ENCODE measurements at places on chromosomes 2 and 18. TPM values are rescaled to one million over a fixed set of nuclear protein-coding genes. Genes with fewer than 3 reads are reported as not detected.

DNA sequence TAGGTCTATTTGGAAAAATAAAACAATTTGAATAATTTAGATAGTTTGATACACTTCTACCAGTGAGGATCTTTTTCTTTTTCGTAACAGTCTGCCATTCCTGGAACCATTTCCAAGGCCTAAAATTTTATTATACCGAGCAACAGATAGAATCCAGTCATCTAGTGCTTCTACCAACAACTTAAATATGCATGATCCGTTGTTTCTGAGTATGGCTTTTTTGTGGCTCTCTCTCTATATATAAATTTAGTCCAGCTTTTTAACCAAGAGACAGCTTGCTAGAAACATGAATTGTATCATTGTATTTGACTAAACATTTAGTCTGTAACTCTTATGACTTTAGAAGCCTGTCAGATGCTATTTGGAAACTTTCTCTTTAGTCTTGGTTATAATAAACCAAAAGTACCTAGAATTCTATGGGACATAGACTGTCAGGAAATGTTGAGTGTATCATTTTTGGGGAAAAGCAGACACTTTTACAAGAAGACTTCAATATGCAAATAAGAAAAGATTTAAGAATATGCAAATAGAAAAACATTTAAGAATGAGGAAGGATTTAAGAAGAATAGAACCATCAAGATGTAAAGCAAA is 161.4 kb downstream of the ZEB2 start:
- no peak for DNase-seq

GRCh38 chr2:227942021-227942420 is 70.6 kb downstream of the DAW1 start:
- DNase-seq = no peak

DNA sequence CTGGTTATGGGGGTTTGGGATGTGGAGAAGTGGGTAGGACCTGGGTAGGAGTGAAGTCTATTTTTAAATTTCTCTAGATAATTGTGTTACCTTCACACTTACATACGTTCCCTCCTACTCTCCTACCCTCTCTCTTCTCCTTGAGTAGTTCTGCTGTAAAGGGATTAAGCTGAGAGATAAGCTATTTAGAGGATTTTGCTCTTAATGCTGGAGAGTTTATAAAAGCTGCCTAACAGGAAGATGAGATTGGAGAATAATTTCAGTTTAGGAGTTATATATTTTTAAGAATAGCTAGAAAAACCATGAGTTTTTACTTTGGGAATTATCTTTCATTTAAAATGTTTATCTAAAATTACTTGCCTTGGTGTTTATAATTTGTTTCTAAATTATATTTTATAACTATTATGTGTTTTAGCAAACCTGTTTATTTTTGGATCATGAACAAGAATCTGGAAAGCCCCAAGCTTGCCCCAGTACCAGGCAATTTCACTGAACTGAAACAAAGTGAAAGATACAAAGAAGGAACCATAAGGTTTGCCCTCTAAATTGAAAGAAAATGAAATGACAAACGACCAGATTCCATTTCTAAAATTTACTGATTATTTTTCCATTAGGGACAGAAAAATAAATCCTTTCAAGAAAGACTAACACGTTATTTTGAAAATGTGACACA is 101.5 kb downstream of the ZNF532 start:
- no peak for DNase-seq

- DNase-seq = no peak
These were observed 161.4 kb upstream of the KLHL14 start for GRCh38 chr18:32934201-32934600.

Gene L3MBTL4
- 7.8 TPM for total RNA-seq

DNA sequence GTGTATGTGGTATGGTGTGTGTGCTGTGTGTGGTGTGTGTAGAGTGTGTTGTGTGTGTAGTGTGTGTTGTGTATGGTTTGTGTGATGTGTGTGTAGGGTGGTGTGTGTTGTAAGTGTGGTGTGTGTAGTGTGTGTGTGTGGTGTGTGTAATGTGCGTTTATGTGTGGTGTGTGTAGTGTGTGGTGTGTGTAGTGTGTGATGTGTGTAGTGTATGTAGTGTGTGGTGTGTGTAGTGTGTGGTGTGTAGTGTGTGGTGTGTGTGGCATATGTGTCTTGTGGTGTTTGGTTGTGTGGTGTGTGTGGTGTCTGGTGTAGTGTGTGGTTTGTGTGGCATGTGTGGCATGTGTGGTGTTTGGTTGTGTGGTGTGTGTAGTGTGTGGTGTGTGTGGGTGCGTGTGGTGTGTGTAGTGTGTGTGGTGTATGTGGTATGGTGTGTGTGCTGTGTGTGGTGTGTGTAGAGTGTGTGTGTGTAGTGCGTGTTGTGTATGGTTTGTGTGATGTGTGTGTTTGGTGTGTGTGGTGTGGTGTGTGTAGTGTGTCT is 4.0 kb upstream of the RTP5 start:
- no peak for DNase-seq

DNA sequence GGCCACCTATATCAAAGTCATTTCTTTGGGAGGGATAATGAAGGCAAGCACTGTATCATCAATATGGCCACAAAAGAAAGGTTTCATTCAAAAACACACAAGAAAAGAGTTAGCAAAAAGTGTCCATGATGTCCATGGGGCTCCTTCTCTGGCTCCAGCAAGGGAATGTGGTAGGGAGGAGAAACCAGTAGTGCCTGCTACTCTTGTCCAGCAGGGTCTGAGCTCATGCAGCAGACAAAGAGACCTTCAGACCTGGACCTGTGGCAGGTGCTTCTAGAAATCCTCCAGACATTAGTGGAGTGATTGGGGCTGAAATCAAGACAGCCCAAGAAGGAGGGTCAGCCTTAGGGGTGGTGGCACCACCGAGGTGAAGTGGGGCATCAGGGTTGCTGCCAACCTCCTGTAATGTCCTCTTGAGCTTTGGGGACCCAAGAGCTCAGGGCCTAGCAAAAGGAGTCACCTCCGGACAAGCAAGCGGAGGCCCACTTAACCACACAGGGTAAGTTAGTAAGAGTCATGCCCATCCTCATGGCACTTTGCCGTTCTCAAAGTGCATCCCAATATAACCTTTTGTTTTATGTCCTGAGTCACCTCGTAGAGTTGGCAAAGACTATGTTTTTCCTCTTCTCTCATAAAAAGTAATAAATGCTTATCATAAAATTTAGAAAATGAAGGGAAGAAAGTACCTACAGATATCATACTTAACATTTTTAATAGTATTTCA is 112.6 kb upstream of the YPEL5 start:
- no peak for DNase-seq

- no peak for DNase-seq
These were observed 2.5 kb downstream of the UXS1 start for GRCh38 chr2:106191511-106192016.

GRCh38 chr2:230701308-230701707 is 11.3 kb upstream of the CAB39 start:
- no peak for DNase-seq

Gene SSB
- total RNA-seq = 109 TPM

- no peak for DNase-seq
These were observed 106.4 kb downstream of the MBD2 start for GRCh38 chr18:54117853-54118773.

DNA sequence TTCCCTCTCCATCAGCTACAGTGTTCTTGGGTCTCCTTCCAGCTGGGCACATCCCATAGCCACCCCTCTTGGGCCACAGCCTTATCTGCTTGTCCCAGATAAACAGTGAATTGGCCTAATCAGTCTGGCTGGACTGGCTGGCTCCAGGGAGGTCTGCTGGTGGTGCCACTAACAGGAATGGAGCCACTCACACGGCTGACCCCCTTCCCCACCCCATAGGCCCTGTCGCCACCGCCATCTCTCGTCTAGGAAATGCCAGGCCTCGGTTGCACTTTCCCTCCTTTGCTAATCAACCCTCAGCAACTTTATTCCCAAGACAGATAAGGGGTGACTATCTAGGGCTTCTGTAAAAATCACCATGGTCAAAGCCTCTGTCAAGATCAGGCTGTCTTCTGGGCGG is 23.0 kb upstream of the TNP1 start:
- no peak for DNase-seq

DNA sequence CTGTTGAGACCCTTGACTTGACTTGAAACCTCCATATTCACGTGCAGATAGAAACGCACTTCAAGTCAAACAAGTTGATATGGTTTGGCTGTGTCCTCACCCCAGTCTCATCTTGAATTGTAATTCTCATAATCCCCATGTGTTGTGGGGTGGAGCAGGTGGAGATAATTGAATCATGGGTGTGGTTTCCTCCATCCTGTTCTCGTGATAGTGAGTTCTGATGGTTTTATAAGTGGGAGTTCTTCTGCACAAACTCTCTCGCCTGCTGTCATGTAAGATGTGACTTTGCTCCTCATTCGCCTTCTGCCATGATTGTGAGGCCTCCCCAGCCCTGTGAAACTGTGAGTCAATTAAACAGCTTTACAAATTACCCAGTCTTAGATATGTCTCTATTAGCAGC is 21.4 kb downstream of the SLC3A1 start:
- DNase-seq = no peak

- DNase-seq = no peak
These were observed 647 bp downstream of the CCDC121 start for GRCh38 chr2:27627963-27628766.

DNA sequence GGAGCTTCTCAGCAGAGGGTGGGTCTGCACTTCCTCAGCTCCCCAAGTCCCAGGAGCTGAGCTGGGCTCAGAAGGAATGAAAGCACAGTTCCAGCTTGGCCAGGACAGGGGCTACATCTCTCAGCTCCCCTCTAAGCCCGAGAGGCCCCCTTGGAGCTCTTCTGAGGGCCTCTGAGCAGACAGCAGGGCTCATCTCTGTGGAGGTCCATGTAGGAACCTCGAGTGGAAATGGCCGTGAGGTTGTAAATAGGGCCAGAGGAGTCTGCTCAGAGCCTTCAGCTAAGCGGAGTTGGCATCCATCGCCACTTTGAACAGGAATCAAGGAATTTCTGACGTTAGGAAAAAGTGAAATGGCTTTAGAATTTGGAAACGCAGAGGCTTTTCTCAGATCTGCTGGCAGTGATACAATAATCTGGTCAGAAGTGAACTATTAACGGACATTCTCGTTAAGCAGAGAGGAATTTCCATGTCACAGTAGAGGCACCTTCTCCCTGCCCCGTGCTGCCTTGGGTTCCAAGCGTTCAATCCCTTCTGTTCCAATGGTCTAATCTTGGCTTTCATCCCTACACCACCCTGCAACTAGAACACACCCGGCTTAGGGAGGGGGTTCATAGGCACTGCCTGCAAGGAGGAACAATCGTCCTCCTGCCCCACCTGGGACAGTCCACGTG is 213.9 kb downstream of the NDUFA10 start:
- DNase-seq = no peak

DNA sequence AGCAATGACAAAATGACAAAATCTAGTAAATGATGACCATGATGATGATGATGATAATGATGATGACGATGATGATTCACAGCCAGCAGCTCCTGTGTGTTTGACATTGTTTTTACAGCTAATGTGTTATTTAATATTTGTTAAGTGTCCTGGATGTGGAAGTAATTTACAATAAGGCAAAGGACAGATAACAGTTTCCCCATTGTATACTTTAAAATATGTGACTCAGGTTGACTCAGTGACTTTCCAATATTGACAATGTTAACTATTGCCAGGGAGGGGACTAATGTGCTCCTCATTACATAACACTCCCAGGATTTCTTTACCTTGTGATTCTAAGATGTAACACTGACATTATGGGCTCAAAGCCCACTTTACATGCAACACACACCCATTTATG is 602.2 kb downstream of the FBXO15 start:
- DNase-seq = no peak

DNA sequence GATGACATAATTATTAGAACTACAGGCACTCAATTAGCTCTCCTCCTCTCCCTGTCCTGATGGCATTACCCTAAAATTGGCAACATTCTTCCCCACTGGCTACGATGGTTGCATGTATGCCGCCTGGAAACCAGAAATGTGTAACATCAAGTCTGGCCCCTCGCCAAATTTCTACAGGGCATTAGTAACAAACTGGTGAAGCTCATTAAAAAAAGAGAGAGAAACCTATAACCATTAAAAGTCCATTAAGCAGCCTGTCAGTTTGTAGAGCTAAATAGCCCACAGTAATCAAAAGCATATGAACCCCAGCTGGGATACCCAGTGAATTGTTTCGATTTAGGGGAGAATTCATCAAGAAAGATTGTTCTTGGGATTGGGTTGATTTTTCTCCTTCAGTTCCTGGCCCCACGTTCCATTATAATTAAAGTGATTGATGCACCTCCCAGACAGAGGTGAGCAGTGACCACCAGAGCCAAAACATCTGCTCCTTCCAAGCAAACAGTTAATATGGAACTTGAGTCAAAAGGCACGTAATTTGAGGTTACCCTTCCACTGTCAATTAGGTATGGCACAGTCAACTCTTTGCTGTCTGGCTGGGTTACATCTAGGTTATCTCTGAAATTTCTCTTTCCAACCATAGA is 208.6 kb downstream of the C1D start:
- DNase-seq = no peak

DNA sequence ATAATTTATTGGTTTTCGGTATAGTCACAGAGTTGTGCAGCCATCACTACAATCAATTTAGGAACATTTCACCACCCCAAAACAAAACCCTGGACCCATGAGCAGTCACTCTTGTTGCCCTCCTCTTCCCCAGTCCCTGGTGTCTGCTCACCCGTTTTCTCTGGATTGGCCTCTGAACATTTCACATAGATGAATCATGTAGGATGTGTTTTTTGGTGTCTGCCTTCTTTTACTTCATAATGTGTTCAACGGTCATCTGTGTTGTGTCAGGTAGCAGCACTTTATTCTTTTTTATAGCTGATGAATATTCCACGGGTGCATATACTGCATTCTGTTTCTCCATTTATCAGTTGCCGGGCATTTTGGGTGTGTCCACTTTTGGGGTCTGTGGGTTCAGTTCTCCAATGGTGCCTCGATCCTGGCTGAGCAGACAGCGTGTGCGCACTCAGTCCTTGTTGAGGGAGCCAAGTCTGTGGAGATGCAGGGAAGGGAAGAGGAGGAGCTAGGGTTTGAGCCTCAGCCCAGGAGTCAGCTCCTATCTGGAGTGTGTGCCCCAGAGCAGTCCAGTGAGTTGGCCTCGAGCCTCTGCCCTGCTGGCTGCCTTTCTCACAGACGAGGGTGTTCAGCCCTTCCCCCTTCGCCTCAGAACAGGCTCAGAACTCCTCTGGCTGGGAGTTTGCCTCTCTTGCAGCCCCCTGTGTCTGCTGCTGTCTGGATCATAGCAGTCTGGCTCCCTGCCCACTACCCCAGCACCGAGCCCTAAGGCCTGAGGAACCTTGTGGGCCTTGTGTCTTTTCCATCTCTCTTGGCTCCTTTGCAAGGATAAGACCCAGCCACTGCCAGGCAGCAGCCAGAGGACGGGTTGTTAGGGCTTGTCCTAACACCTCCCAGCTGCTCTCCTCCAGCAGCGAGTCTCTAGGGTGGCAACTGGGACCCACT is 18.0 kb downstream of the C2orf74 start:
- DNase-seq = no peak

Gene OSR1
- total RNA-seq = 18.7 TPM

GRCh38 chr2:66387016-66387753 is 47.7 kb upstream of the MEIS1 start:
- no peak for DNase-seq
